ENCODE measurements at places on chromosomes 16 and 17.

DNA sequence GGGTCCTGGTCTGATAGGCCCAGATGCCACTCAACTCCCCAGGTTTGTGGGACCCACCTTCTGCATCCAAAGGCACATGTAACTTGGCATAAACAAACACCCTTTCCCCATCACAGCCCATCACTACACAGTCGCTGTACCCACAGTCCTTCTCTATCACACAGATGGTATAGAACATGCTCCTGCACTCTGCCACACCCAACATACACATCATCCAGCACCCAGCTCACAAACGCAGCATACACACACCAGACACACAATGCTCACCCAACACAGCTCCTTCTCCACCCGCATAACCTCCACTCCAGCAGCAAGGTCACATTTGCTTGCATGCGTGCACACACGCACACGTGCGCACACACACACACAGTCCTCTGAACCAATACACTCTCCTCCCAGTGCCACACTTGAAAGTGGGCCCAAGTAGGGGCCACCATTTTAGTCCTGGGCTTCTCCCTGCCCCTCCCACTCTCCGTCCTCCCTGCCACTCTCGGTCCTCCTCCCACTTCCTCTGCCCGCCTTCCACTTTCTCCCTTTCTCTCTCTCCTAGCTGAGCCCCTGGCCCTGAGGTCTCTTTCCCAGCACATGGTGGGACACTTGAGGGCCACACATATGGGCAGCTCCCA, 8.5 kb upstream of the TMEM92 start:
- DNase-seq: no peak

DNA sequence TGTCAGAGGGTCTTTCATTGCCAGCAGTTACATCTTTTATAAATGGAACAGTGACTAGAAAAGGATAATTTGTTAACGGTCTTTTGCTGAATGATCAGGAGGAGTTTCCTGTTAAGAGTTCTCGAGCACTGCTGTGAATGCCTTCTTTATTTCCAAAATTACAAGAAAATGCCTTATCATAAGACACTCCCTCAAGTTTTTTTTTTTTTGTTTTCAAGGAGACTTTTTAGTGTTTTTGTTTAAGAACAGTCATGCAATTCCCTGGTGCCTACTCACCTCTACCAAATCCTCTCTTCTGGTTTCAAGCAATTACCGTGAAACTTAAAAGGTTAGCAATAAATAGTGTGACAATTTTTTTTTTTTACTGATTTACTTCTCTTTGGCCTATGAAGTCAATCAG, 19.0 kb upstream of the VWA3A start:
- no peak for DNase-seq

- DNase-seq: no peak
These were observed 9.3 kb downstream of the TPSG1 start for GRCh38 chr16:1215574-1216295.

DNA sequence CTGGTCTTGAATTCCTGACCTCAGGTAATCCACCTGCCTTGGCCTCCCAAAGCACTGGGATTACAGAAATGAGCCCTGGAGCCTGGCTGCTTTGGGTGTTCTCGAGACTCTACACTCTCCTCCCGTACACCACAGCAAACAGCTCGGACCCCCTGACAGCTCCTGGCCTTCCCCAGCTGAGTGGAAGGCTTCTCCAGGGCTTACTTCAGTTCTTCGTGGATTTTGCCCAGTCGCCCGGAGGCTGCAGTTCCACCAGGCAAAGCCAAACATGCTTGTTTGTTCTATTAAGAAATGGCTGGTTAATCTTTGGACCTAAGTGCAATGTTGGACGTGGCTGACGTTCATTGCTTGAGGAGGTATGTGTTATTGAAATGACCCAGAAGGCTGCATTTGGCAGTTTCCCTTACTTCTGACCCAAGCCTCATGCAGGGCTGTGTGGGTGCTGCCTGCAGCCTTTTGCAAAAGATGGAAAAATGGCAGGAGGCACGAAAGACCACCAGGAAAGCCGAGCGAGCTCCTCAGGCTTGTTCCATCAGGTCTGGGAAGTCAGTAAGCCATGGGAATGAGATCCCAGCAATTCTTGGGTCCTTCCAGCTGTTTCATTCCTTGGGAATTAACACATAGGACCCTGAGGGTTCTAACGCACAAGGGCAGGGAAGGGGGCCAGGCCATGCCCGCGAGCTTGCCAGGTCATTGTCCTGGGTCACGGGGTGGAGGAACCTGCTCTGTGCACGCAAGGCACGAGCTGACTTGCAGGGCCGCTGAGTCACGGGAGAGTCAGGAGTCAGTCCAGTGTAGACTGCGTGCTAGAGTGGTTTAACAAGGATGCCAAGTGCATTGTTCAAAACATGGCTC, 23.9 kb upstream of the KLHDC4 start:
- no peak for DNase-seq

- no peak for DNase-seq
These were observed 1.6 kb downstream of the TMEM114 start for GRCh38 chr16:8588682-8589056.

DNA sequence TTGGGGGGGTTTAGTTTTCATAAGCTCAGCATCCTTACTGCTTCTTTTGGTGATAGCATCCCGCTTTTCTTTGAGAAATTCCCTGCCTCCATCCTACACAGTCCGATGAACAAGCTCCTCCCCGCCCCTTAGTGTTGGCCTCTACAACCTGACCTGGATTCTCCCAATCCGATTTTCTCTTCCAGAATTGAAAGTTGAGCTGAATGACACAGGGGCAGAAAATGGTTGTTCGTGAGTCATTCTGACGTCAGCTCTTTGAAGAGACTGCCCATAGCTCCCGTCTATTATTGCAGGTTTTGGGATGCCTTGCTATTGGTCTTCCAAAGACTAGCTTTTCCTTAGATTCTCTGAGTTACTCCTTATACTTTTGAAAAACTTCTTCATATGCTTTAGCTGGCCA, 279.7 kb downstream of the SLC39A11 start:
- DNase-seq: no peak

GRCh38 chr16:2251296-2252111, at the start of gene ECI1:
TSS of gene ECI1 (minus strand) at chr16:2251587. CDS start at chr16:2251566, 21 bp downstream.
- peak; percentile 94 for DNase-seq

DNA sequence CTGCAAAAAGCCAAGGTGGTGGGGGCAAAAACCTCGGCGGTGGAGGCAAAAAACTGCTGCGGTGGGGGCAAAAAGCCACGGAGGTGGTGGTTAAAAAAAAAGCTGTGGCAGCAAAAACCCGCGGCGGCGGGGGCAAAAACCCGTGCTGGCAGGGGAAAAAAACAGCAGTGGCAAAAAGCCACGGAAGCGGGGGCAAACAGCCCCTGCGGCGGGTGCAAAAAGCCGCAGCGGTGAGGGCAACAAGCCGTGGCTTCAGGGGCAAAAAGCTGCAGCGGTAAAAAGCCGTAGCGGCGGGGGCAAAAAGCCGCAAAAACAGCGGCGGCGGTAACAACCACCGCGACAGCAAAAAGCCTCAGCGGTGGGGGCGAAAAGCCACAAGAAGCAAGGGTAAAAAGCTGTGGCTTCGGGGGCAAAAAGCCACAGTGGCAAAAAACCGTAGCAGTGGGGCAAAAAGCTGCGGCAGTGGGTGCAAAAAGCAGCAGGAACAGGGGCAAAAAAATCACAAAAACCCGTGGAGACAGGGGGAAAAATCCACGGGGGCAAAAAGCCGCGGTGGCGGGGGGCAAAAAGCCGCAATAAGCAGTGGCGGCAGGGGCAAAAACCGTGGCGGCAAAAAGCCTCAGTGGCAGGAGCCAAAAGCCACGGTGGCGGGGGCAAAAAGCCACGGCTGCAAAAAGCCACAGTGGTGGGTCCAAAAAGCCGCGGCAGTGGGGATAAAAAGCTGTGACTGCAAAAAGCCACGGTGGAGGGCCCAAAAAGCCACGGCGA, 193.7 kb downstream of the SHCBP1 start:
- no peak for DNase-seq

DNA sequence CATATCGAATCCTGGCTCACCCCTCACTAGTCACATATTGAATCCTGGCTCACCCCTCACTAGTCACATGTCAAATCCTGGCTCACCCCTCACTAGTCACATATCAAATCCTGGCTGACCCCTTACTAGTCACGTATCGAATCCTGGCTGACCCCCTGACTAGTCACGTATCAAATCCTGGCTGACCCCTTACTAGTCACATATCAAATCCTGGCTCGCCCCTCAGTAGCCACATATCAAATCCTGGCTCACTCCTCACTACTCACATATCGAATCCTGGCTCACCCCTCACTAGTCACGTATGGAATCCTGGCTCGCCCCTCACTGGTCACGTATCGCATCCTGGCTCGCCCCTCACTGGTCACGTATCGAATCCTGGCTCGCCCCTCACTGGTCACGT, 156.7 kb upstream of the RPH3AL start:
- DNase-seq: no peak

- peak; percentile 14 for DNase-seq
These were observed 116.6 kb downstream of the ZNF18 start for GRCh38 chr17:11880714-11881113.

All from G401 (cell line).